Aorta (tissue), 5 donors: ENCODE measurements at places on chromosomes 16 and 17.

DNA sequence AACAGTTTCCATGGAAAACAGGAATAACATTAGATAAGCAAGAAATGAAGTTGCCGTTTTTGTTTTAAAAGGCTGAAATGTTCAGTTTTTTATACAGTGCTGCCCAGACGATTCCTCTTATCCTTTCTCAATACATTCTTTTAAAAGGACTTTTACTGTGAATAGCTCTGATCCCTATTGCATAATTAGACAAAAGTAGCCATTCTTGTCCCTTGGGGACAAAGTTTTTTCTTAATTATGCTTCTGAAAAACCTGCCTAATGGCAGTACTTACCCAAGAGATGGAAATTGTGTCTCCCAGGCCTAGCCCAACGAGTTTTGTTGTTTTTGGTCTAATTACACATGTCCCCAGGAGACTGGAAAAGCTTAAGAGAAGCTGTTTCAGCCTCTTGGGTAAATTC lies 27.6 kb downstream of the NXPH3 start:
- DNase-seq = no peak

GRCh38 chr16:50178491-50178941 lies 25.4 kb downstream of the TENT4B start:
- no peak for DNase-seq

DNA sequence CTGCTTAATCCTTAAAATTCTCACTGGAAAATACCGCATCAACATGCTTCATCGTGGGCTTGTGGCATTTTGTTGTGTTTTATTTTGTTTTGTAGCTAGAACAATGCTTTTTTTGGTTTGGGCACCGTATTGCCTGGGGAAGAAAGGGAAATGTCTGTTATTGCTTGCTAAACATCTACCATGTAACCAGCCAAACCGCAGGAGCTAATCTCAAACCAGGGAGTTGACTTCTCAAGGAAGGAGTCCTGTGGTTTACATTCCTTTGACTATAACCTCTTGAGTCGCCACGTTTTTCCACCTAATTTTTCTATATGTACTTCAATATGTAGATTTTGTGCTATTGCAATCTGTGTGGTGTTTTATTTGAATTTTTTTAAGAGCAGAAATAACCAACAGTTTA lies 593.5 kb upstream of the SOX9 start:
- no peak for DNase-seq

GRCh38 chr16:84825896-84826557 lies 6.2 kb downstream of the CRISPLD2 start:
- DNase-seq = no peak

DNA sequence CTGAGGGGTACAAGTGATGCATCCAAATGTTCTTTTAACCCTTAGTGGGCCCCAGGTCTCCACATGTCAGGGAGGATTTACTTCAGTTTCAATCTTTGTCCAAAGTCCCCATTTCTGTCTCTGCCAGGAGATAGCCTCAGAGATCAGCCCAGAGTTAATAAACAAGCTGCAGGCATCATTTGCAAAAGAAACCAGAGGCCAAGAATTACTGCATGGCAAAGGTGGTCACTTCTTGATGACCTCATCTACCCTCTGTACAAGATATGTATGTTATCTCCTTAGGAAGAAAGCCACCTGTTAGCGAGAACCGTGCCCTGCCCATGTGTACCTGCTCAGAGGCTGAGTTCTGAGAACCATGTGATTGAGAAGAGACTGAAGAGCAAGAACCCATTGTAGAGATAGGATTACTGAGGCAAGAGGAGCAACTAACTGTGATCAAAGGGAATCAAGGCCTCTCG lies 40.3 kb downstream of the SALL1 start:
- no peak for DNase-seq
